ENCODE measurements at places on chromosomes 16 and 17.
A peak's percentile ranks its signal among the peaks of the same experiment; 100 is the strongest.

- DNase-seq = no peak
Observed at GRCh38 chr17:61255647-61256046, 144.0 kb upstream of the TBX2 start.

DNA sequence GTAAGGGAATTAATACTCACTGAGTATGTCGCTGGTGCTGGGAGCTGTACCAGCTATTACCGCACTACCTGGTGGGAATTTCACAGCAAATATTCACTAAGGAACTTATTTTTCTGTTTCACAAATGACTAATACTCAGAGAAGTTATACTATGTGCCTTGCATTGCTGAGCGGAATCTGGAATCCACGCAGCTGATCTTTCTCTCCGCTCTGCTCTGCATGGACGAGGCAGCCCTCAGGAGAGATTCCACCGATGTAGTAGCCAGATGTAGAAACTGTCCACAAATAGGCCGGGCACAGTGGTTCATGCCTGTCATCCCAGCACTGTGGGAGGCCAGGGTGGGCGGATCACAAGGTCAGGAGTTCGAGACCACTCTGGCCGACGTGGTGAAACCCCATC is 17.1 kb downstream of the NME3 start:
- no peak for DNase-seq

GRCh38 chr17:77542551-77543490 is 402.1 kb downstream of the SEC14L1 start:
- DNase-seq = peak; percentile 70

- DNase-seq = no peak
Observed at GRCh38 chr16:64440421-64440831, 681.4 kb downstream of the CDH11 start.

DNA sequence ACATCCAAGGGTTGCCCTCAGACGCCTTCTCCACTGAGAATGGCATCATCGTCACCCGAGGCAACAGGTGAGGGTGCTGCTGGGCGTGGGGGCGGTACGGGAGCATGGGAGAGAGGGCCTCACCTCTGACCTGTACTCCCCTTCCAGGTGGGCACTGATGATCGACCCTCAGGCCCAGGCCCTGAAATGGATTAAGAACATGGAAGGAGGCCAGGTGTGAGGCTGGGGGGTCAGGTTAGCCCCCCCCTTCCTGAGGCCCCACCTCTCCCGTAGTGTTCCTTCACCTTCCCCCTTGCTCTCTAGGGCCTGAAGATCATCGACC is 16.4 kb upstream of the KDM6B start:
- no peak for DNase-seq

GRCh38 chr16:14024283-14024682 is 46.8 kb upstream of the MRTFB start:
- no peak for DNase-seq

GRCh38 chr17:302300-302698 is 50.3 kb downstream of the RPH3AL start:
- no peak for DNase-seq

All from frontal cortex (tissue), 4 donors.